ENCODE measurements at places on chromosomes 1 and 21.

GRCh38 chr1:208997726-208998312 is 585.7 kb upstream of the CAMK1G start:
- no peak for DNase-seq

DNA sequence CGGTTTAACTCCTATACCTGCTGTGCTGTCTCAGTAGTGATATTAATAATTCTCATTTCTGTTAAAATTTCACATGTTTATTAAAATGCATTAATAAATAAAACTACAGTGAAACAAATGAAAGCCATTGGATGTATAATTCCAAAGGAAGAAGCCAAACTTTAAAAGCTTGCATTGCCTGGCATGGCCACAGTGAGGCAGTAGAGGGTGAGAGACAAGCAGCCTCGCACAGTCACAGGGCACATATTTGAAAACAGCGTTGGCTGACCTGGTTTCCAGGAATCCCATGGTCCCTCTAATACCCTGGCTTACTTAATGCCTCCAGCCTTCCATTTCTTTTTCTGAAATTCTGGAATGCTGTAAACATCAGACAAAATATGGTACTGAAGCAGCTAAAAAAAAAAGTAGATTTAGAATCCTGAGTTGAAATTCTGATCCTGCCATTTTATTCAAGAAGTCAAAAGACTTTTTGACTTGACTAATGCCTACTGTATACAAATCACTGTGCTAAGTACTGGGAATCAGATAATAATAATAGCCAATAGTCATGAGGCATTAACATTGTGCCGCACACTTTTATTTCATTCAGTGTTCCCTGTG is 6.7 kb upstream of the RNASEL start:
- DNase-seq = peak; percentile 78

DNA sequence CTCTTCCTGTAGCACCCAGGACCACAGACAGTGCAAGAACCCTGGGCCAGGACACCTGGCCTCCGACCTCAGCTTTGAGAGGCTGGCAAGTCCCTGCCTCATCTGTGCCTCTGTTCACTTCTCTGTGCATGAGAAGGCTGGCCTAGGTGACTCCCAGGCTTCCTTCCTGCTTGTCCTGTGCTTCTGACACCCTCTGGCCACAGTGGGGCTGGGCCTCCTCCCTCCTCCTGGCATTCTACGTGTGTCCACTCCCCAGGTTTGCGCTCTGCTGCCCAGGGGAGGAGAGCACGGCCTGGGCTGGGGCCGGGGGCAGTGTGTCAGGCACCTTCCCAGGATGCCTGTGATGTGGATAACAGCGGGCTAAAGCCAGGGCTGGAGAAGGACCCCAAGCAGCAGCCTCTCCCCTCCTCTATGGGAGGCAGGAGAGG is 30.3 kb upstream of the PKP1 start:
- no peak for DNase-seq

GRCh38 chr1:145963265-145964019 is 933 bp downstream of the ANKRD34A start:
- no peak for DNase-seq

GRCh38 chr21:34713621-34714020 is 44.8 kb downstream of the CLIC6 start:
- no peak for DNase-seq

DNA sequence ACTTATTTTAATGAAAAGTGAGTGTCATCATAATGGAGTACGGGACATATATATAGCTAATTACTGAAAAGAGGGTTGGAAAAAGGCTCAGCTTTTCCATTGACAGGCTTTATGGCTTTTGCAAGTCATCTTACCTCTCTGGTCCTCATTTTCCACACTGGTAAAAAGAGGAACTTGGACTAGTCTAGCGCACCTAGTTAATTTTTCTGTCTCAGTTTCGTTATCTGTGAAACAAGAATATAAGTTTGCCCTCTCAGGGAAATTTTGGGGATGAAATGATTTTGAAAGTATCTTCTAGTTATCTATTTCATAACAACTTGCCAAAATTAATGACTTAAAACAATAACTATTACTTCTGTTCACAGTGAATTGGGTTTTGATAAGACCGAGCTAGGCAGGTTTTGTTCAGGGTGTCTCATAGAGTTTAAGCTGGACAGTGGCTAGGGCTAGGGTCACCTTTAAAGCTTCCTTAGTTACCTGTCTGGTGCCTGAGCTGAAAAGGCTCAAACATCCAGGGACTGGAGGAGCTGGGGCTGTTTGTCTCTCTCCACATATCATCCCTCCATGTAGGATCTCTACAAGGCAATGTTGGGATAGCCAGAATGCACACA is 91.7 kb downstream of the TYW3 start:
- no peak for DNase-seq

- DNase-seq = no peak
Measured at GRCh38 chr1:56376188-56376984, 203.0 kb downstream of the PLPP3 start.

DNA sequence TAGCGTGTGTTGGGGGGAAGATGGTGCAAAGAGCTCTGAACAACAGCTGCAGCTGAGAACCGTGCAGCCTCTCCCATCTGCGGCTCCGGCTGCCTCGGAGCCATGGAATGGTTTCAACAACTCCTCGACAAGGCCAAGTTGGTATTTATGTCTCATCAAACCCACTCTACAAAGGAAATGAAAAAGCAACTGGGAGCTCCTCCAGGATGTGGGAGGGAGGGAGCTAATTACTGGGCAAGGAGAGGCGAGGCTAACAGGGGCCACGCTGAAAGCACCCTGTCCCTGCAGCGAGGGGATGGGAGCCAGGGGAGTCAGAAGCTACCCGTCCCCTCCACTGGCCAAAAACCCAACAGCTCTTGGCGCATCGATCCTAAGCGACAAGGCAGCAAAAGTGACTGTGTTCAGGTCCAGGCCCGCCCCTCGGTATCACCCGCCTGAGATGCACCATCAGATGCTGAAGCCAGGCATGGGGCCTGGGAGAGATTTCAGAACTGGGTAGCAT is 63.1 kb downstream of the ACOT7 start:
- DNase-seq = no peak

DNA sequence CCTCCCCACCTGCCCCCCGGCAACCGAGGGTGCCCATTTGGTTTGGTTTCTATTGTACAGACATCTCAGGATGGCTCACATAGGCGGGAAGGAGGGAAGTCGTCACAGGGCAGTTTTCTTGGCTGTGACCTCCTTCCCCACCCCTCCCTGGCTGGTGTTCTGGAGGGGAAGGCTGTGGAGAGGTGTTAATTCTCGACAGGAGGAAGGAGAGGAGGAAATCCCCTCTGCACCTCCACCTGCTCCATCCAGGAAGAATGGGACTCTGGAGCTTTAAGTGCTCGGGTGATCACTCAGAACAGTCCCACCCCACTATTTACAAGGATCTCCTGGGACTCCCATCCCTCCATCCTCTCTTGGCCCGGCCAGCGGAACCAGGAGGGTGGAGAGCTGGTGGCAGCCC is 7.6 kb downstream of the MEX3A start:
- DNase-seq = no peak

GRCh38 chr1:33260439-33260838 is 4.1 kb downstream of the ZNF362 start:
- no peak for DNase-seq

- DNase-seq = no peak
Measured at GRCh38 chr1:67843331-67843730, 10.1 kb upstream of the GNG12 start.

GRCh38 chr1:201693890-201694607 is 134.9 kb upstream of the IPO9 start:
- DNase-seq = no peak

DNA sequence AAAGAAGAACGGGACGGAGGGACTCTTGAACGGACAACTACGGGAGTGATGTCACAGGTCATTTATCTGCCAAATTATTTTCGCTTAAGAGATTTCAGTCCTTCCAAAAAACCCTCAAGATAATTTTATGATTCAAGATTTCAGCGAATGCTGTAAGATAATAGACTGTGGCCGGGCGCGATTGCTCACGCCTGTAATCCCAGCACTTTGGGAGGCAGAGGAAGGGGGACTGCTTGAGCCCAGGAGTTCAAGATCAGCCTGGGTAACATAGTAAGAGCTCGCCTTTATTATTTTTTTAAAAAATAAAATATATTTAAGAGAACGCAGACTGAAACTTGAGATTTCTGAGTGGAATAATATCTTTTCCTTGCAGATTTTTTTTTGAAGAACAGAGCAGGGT is 609 bp downstream of the RWDD2B start:
- no peak for DNase-seq

GRCh38 chr1:26358411-26359384 is 4.8 kb upstream of the CRYBG2 start:
- no peak for DNase-seq

GRCh38 chr1:6489799-6490180 is 1.7 kb downstream of the PLEKHG5 start:
- DNase-seq = peak; percentile 73

- no peak for DNase-seq
Measured at GRCh38 chr1:244437086-244437468, 14.6 kb downstream of the ADSS2 start.

DNA sequence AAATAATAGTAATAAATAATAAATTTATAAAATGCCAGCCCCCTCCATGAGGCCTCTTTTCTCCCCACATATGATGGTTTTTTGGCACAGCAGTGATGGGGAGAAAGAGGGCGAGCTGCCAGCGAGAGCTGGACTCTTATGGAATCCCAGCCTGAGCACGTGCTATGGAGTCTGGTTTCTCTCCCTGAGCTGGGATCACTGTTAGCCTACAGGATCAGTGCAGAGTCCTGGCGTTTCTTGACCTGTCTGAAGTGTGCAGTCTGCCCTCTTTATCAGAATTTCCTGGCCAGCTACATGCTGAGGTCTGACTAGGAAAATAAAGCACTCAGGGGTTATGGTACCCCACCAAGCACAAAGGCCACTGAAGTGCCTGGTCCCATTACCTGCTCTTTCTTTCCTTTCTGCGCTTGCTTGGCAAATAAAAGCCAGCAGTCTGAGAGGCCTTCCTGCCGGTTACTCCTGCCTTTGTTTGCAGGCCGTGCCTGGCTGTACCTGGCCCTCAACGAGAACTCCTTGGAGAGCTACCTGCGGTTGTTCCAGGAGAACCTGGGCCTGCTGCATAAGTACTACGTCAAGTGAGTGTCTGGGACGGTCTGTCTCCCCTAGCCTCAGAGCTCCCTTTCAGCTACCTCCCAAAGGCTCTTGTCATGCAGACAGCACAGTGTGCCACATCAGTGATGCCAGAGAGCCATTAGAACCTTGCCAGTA is 18.5 kb upstream of the SLC25A34 start:
- DNase-seq = peak; percentile 87

DNA sequence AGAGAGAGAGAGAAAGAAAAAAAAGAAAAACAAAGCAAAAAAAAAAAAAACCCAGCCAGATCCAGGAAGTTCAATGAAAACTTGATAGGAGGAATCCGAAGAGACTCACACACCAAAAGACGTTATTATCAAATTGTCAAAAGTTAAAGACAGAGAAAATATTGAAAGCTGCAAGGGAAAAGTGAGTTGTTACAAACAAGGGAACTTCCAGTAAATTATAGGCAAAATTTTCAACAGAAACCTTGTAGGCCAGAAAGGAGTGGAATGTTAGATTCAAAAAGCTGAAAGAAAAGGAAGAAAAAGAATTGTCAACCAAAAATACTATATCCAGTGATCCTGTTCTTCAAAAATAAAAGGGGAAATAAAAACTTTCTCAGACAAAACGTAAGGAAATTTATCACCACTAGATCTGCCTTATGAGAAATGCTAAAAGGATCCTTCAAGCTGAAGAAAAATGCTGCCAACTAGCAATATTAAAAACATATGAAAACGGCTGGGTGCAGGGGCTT is 23.6 kb downstream of the ERO1B start:
- DNase-seq = no peak

- DNase-seq = no peak
Measured at GRCh38 chr1:92843046-92843423, 11.2 kb downstream of the RPL5 start.

GRCh38 chr1:95309031-95309471 is 75.0 kb downstream of the RWDD3 start:
- DNase-seq = no peak

- DNase-seq = no peak
Measured at GRCh38 chr1:213466541-213466940, 415.5 kb downstream of the RPS6KC1 start.

DNA sequence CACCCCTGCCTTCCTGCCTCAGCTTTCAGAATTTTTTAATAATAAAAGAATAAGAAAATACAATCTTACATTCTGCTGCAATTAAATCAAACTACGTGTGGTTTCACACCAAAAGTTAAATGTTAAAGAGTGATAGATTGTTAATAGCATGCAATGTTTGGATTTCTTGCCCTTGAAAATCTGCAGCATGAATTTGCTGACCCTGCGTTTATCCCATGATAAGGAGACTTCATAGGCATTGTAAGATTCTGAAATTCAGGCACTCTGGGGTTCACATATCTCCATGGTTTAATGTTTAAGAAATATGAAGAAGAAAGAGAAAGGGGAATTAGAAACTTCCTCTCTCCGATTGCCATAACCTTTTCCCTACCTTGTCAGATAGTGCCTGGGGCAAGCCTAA is 1616.2 kb upstream of the B3GALT2 start:
- no peak for DNase-seq

- no peak for DNase-seq
Measured at GRCh38 chr1:94741510-94741909, 78.6 kb upstream of the SLC44A3 start.

DNA sequence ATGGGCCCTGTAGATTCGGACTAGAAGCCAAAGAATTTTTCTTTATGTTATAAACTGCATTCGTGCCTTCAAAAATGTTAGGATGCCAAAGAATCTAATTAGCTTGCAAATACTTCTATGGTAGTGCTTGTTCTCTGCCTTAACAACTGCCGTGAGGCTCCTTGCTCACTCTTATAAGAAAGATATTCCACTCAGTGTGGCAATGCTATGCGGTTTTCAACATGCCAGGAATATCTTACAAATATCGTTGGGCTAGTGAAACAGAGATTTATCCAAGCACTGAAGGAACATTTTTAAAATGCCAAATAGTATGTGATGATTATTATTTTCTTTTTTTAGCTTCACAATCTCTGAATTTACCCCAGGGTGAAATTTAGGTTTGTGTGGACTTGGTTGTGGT is 198.2 kb downstream of the GREM2 start:
- no peak for DNase-seq

DNA sequence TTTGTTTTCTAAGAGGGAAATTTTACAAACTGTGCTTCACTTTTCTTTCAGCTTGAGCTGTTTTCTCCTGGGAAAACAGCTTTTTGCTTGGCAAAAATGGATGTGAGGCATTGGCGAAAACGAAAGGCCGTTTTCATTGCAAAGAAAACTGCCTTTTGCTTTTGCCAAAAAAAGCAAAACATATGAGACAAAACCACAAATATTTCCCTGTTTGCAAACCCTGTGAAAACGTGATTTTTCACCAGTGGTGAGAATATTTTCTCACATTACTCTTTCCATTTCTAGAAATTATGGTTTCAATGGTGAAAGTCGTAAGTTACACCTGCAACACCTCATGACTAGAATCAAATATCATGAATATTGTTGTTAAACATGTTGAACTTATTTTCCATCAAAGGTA is 74.0 kb upstream of the ZBTB18 start:
- DNase-seq = no peak

DNA sequence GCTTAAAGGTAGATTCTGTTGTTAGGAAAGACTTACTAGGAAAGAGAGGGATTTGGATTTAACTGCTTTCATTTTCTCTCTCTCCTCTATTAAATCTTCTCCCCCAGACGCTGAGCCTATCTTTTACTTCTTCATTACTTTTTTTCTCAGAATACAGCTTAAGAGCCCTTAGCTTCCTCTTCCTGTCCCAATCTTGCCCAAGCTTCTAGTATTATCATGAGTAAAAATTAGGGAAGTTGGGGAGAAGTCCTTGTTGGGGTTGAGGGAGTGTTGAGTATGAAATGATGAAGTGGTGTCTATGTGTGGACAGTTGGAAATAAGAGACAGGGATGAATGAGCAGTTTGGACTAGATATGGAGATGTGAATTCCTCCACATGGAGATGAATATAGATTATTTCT is 35.0 kb downstream of the ACP6 start:
- no peak for DNase-seq
